Bone marrow (tissue), 2 donors: ENCODE measurements at places on chromosomes 11 and 22.
A peak's percentile ranks its signal among the peaks of the same experiment; 100 is the strongest.

DNA sequence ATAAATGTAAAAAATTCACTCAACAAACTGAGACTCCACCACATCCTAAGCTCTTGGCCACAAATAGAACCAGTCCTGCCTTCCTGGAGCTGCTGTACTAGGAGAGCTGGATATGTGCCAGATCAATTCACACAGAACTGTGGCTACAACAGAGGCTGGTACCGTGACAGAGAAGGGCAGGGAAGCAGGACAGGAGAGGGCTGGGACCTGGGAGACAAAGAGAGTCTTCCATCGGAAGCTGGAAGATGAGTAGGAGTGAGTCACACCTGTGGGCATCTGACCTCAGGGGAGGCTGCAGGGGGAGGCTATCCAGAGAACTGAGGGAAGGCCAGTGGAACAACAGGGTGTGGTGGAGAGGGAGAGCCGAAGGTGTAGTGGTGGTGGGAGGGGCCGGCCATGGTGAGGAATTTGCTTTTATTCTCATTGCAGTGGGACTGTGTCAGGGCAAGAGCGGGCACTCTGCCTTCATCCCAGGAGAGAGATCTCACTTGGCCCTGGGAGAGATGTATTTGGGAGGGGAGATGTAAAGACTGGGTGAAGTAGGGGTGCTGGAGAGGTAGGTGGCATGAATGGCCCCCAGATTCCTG lies 1.9 kb upstream of the LTBP3 start:
- DNase-seq: no peak

DNA sequence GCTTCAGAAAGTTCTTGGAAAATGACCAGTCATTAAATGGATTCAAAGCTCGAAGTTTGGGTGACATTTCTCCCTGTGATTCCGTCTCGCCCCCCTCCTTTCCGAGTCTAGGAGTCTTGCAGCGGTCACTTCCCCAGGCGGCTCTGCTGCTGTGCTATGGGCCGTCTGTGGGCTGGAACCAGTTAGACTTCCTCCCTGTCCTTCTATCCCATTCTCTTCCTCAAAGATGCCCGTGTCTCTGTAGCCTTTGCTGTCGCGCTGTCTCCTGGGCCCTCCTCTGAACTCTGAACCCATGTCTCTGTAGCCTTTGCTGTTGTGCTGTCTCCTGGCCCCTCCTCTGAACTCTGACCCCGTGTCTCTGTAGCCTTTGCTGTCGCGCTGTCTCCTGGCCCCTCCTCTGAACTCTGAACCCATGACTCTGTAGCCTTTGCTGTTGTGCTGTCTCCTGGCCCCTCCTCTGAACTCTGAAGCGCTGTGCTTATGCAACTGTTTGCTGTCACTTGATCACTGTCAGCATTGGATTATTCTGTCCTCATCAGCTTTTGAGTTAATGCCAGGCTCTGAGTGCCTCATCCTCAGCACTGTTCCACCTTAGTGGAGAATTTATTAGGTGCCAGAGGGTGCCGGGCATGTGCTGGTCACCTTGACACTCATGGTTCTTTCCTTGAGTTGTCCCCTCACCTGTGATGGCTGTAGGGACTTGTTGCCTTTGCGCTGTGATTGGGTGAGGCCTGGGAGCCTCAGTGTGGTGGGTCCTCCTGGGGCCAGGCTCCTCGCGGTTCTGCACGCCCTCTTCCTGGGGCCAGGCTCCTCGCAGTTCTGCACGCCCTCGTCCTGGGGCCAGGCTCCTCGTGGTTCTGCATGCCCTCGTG lies 173.3 kb downstream of the TBC1D22A start:
- no peak for DNase-seq

DNA sequence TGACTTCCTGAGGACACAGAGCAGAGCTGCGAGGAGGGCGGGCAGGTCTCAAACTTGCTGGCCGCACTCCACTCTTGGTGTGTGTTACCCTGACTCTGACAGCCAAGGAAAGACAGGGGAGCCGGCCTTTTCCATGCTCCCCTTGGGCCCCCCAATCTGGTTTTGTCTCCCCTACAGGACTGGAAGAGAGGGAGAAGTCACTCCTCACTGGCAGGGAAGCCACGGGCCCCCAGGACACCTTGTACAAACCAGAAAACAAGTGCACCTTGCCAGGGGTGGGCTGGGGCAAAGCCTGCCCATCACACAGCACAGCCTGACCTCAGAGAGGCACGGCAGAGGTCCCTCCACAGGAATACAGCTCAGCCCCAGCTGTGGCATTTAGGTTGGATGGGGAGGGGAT lies 20.2 kb downstream of the CBX7 start:
- no peak for DNase-seq

- DNase-seq: no peak
Measured at GRCh38 chr11:68093565-68093964, 27.6 kb downstream of the CHKA start.

- peak; percentile 24 for DNase-seq
Measured at GRCh38 chr11:65078151-65078550, 5.7 kb downstream of the CDCA5 start.

- DNase-seq: peak; percentile 38
Measured at GRCh38 chr11:66326261-66327111, 9.6 kb upstream of the CD248 start.
